NB4 (cell line): ENCODE measurements at places on chromosomes 7 and 10.

GRCh38 chr10:44478876-44479705 is 94.2 kb upstream of the CXCL12 start:
- DNase-seq = peak; percentile 38

DNA sequence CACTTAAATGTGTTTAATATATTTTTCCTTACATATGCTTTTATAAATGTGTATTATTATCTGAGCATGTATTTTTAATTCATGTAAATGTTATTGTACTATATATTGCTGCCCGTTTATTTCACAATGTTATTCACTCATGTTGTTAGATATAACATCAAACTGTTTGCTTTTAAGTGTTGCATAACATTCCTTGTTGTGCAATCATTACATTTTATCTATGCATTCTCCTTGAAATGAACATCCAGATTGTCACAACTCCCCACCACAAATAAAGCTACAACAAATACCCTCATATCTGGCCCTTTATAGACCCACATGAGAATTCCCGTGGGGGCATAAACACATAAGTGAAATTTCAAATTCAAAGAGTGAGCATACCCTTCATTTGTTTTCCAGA is 264.2 kb downstream of the HPSE2 start:
- peak; percentile 61 for DNase-seq

DNA sequence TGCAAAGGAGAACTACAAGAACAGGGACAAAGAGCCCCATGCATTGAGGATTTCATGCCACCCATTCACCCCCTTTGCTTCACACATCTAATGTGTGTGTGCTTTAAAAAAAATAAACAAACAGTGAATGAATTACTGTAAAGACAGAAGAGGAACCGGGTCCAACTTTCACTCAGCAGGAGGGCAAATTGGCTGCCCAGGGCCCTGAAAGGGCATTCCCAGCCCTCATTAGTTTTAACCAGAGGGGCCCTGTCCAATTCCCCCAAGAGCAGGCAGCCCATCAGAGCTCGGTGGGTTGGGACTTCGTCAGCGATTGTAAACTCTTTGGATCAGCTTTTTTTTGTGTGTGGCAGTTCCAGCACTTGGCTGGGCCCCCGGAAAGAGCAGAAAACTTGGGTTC is 73.6 kb upstream of the PDZD8 start:
- DNase-seq = no peak

DNA sequence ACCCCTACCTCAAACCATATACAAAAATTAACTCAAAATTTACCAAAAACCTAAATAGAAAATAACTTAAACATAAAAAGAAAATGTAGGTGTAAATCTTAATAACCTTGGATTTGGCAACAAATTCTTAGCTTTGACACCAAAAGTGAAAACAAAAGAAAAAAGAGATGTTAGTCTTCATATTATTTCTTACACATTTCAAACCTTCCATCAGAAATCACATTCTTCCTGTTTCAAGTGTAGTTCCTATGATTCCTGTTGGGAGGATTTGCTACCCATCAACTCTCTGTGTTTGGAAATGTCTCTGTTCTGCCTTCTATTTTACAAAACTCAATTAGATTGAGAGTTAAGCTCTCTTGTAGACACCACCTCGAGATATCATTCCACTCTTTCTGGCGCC is 62.0 kb downstream of the GNA12 start:
- no peak for DNase-seq

DNA sequence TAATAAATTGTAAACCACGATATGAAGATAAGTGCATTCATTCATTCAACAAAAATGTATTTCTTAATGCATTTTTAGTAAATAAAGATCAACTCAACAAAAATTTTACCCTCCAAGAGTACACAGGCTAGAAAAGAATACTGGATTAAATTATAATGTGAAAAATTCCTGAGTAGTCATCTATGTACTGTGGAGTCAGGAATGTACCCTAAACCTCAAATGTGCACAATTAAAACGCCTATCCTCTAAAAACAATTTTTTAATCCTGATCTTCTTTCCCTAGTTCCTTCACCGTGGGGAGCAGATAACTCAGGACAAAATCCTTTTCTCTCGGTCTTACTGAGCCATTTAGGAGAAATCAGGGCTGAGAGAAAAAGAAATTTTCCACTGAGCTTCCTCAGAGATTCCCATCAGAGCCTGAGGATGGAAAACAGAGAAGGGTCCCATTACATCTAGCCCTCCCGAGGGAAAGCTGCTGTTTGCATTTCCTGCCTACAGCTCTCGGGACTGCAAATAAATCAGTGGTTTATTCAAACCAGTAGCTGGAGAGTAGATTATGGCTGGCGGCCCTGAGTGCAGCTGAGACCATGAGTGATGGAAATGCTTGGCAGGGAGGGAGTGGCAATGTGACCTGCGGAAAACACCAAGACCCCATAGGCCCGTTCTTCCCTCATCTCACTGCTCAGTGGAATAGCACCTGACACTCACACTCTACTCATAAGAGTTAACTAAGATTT is 7.4 kb downstream of the TAS2R40 start:
- DNase-seq = no peak

- DNase-seq = no peak
These were observed 49.0 kb upstream of the SEMA3E start for GRCh38 chr7:83697804-83698530.

GRCh38 chr10:1274701-1275544 is 218.7 kb downstream of the WDR37 start:
- no peak for DNase-seq

DNA sequence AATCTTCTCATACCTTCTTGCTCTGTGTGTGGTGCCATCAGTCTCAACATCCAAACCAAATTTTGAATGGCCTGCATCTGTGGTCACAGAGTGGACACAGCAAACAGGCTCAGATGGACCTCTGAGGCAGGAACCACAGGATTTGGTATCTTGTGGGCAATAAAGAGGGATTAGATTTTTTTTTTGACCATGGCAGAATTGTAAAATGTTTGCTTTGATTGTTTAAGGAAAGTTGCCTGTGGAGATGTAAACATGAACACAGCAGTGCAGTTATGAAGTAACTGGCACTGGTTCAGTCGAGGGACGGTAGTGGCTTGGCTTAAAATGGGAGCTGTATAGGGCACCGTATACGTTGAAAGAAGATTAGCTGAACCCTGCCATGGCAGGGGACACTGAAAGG is 464.7 kb downstream of the SH2D4B start:
- DNase-seq = no peak

DNA sequence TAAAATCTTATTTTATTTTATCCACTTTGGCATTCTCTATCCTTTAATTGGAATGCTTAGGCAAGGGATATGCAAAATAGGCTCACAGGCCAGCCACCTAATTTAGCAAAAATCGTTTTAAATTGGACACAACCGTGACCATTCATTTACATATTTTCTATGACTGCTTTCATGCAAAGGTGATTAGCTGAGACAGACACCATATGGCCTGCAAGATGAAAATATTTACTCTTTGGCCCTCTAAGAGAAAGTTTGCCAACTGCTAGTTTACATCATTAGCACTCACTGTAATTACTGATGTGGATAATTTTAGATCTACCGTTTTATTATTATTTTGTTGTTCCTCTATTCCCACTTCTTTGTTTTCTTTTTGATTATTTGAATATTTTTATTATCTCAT is 375.5 kb upstream of the LRRTM3 start:
- no peak for DNase-seq

GRCh38 chr10:25531457-25532061 is 356.8 kb downstream of the GPR158 start:
- DNase-seq = peak; percentile 4

GRCh38 chr7:88091988-88092675 is 127.7 kb downstream of the SRI start:
- no peak for DNase-seq

DNA sequence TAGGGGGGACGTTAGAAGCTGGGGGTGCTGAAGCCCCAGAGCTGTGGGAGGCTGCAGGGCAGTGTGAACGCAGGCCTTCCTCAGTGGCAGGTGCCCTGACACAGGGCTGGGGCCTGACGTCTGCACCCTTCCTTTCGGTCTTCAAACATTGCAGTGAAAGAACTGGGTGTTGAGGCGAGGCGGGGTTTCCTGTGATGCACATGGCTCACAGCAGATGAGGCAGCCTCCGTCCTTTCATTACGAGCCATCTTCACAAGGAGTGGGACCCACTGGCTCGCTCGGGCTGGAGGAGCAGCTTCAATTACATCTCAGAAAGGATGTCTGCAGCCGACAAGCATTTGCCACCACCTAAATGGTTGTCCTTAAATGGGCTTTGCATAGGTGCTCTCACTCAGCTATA is 180.3 kb upstream of the SHH start:
- no peak for DNase-seq

GRCh38 chr10:7314170-7314569 is 96.7 kb downstream of the SFMBT2 start:
- no peak for DNase-seq

- DNase-seq = no peak
These were observed 159.0 kb upstream of the SHH start for GRCh38 chr7:155971180-155971770.

DNA sequence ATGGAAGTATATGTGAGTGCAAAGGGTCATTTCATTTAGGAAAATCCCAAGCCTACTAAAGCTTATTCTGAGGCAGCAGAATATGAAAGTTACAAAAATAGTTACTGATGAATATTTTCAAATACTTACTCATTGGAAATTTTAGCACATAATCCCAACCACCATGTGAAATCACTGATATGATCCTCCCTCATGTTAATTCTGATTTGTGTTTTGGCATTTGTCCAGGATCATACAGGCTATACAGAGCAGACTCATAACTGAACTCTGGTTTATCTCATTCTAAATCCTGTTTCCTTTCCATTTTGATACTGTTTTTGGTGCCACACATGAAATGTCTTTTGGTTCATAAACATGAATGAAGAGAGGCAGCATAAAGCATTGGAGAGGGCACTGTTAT is 3.4 kb upstream of the FAM24B start:
- no peak for DNase-seq

GRCh38 chr7:91995391-91996105 is 54.9 kb downstream of the AKAP9 start:
- no peak for DNase-seq

DNA sequence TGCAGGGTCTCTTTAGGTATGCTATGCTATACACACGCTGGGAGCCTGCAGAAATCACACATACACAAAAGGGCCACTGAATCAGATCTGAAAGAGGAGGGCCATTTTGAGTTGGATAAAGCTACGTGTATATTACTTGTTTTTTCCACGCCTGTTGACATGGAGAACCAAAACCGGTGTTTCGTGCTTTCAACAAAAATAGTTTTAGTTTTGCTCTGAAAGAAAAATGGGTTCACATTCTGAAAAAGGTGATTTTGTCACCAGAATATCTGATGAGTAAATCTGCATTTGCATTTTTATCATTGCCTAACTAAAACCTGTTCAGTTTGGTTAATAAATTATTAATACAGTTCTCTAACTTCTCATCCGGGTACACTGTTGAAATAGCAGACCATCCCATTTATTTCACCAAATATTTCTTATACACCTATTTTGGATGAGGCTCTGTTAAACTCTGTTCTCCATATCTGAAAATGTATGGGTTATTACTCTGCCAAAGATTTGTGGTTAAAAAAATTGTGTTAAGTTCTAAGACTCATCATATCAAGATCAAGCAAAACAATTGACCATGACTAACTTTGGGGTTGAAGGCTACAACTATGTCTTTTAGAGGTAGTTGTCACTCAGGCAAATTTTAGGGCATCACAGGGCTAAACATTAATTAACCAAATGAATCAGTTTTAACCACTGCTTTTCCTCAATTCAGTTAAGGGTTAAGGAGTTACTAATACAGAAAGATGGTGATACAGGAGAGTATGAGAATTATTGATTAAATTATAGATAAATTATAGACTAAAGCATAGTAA is 101.2 kb upstream of the RPA3 start:
- DNase-seq = no peak

- DNase-seq = no peak
These were observed 426.4 kb downstream of the TYW1 start for GRCh38 chr7:67423065-67423464.

DNA sequence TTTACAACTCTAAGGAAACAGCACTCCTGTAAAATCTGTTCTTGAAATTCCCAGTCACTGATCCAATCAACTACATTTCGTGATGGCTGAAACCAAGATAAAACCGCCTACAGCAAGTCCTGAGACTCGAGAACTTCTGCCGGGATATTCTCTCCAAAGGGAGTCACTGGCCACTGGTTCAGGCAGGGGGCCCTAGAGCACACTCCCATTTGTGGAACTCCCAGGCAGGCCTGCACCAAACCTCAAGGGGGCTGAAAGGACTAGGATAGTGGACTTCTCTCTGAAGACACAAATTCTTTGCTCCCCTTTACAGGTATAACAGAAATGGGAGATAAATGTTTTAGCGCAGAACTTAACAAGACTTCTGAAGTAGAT is 16.3 kb downstream of the CYTH3 start:
- peak; percentile 43 for DNase-seq

- no peak for DNase-seq
These were observed 48.6 kb upstream of the SKAP2 start for GRCh38 chr7:26912933-26913536.

- no peak for DNase-seq
These were observed 156.6 kb upstream of the SEMA3D start for GRCh38 chr7:85343484-85343883.

GRCh38 chr7:34672430-34672829 is 14.4 kb downstream of the NPSR1 start:
- no peak for DNase-seq

GRCh38 chr7:151080522-151081169 is at the start of gene FASTK:
TSS of gene FASTK (minus strand) at chr7:151080809. CDS start at chr7:151080766, 43 bp downstream.
- DNase-seq = peak; percentile 95

GRCh38 chr7:4519819-4520520 is 162.1 kb upstream of the FOXK1 start:
- DNase-seq = peak; percentile 22

DNA sequence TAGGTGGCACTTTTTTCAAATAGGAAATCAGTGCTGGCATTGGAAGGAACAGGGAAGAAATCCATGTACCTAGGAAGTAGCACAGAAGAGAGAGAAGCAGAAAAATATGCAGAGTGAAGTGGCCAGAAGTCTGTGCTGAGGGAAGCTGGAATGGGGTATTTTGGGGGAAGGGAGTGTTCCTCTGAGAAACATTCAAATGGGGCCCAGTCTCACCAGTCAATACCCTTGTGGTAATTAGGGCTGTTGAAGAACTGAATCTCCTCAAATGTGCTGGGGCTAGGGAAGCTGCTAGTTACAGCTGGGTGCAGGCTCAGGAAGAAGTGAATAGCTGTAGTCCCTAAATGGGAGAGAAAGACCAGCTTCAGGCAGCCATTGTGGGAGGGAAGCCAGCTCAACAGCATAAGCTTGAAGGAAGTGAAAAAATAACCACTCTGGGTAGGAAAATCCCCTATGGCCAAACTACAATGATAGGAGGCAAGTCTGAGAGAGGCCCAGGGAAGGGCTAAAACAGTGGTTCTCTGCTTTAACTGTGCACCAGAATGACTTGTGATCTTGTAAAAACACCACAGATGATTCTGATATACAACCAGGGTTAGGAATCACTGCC is 7.6 kb downstream of the NDST2 start:
- DNase-seq = no peak

GRCh38 chr10:110305767-110306451 is 1.2 kb upstream of the SMNDC1 start:
- peak; percentile 92 for DNase-seq
